ENCODE measurements at places on chromosomes 7 and 10.
A peak's percentile ranks its signal among the peaks of the same experiment; 100 is the strongest.

DNA sequence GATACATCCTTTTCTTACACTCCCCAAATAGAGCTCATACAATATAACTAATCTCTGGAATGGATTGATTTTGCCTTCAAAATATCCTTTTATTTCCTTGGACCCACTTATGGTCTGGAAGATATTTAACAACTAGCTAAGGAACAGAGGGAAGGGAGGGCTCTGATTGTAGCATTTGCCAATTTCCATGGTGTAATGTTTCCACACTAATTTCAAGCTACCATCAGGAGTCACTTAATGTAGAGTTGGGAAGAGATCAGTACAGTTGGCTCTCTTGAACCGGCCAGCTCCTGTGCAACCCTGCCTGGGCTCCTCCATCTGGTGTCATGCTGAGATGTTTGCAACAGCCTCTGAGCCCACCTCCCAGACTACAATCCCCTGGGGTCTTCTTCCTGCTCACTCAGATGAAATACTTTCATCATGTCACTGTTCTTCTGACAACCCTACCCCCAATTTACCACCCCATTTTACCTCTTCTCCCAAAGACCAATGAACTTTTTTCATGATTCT is 8.0 kb upstream of the IL6 start:
- no peak for DNase-seq

DNA sequence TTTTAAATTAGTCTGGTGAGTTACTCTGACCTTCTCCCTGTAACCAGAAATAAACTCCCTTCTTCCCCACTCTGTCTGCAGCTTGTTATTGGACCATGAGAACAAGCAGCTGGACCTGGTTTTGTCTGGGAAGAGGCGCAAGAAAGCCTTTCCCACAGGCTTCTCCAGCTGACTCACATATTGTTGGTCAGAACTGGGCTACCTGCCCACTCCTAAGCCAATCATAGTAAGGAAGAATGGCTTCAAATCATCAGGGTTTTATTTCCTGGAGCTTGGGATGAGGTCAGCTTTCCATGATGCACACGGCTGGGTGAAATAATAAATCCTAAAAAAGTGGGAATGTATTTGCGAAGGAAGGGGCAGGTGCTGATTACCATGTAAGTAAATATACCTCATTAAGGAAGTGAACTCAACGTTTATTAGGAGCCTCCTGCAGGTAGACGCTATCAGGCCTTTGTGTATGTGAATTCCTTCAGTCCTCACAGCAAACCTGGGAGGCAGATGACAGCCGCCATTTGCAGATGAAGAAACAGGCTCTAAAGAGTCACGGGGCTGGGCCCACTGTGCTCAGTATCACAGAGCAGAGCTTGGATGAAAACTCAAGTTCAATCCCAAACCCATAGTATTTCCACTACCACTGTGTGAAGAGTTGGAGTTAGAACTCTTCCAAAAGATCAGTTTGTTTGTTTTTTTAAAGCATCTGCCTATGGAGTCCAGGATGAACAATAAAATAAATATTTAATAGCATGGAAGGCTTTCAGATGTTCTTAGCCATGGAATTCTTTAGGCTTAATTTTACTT is 32.8 kb downstream of the IL15RA start:
- DNase-seq = peak; percentile 88

DNA sequence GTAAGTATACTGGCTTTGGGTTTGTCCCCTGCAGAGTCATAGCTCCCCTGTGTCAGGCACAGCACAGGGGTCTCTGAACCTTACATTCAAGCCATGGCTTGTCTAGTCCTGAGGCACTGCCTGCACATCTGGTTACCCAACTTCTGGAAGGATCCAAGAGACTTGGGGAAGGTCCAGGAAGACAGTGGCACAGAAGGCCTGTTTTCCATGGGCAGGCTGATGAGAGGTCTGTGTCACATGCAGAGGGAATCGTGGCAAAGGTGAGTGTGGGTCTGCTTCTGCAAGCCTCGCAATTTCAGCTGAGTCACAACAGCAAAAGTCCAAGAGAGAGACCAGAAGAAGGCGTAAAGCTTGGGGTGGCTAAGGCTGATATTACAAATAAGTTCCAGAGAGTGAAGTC is 28.4 kb upstream of the BMPR1A start:
- DNase-seq = no peak

GRCh38 chr10:12187321-12187905 is 8.3 kb downstream of the NUDT5 start:
- no peak for DNase-seq

- DNase-seq = no peak
Measured at GRCh38 chr10:120495226-120496009, 38.4 kb downstream of the PLPP4 start.

Measured in colonic mucosa (tissue), 4 donors.